ENCODE measurements at places on chromosomes 6 and 20. TPM values are rescaled to one million over a fixed set of nuclear protein-coding genes. Genes with fewer than 3 reads are reported as not detected.

- no peak for DNase-seq
Measured at GRCh38 chr6:19880066-19880465, 42.9 kb downstream of the ID4 start.

GRCh38 chr6:124482071-124482491, 480.2 kb upstream of the RNF217 start:
- no peak for DNase-seq

GRCh38 chr6:70590400-70590799, 23.7 kb downstream of the SDHAF4 start:
- no peak for DNase-seq

DNA sequence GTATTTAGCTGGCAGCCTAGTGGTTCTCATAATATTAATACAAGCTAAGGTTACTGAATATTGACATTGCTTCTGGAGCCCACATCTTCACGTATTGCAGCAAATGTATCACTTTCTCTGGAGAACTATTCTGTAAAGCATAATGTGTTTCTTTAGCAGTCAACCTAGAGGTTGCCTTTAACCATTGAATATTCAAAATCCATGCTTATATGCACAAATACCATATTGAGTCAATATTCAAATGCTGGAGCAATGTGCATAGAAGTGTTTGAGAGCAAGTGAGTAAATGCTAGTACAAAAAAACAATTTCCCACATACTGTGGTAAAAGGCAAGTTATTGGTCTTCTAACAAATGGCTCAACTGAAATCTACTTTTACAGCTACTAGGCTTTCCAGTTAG, 231.8 kb downstream of the TRDN start:
- no peak for DNase-seq

GRCh38 chr20:56582542-56582941, 46.6 kb upstream of the TFAP2C start:
- no peak for DNase-seq

DNA sequence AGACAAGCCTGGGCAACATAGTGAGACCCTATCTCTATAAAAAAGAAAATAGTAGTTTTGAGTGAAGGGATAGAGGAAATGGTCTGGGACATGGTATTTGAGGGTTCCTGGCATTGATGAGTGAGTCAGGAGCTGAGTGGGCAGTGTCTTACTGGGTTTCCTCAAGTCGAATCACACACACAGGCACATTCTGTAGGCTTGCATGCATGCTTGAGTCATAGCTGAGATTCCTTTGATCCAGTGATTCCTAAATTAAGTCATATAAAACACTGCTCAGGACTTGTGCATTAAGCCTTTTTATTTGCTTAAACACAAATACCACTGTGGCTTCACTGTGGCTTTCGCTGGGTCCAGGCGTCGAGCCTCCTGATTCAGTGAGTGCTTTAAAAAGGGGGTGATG, 71.8 kb upstream of the TMEM181 start:
- DNase-seq, result no peak

The ULBP2 gene
- not detected for total RNA-seq

The PDE10A gene
- 19.5 TPM for total RNA-seq

Data from sigmoid colon (tissue), 7 donors.